ENCODE measurements at places on chromosomes 4 and X. TPM values are rescaled to one million over a fixed set of nuclear protein-coding genes. Genes with fewer than 3 reads are reported as not detected.

The PHKA2 gene
- total RNA-seq: 26.3 TPM

DNA sequence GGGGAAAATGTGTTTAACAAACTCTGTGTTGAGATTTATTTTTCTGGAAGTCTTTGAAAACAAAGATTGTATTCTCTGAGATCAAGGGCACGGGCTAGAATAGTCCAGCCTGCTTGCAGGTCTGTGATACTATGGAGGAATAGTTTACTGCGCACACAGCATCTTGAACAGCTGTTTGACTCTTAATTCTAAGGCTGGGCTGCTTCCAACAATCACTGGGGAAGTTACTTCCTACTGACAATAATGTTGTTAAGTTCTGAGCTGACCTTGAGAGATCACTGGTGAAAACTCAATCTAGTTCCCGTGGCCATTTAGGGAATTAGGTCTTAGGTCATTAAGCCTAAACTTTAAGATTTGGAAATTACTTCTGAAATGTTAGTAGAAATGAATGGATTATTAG is 416.1 kb upstream of the FTHL17 start:
- DNase-seq: no peak

GRCh38 chrX:2311501-2311900 is 189.3 kb downstream of the DHRSX start:
- DNase-seq: no peak

- no peak for DNase-seq
Measured at GRCh38 chr4:54333657-54334056, 104.6 kb downstream of the PDGFRA start.

- DNase-seq: peak; percentile 79
Measured at GRCh38 chr4:104494822-104495559, at the start of gene CXXC4. Gene CXXC4, minus strand, starts transcription at chr4:104494894. Its CDS starts 3,092 bp downstream, at chr4:104491802.

GRCh38 chr4:8002525-8003309 is 63.1 kb upstream of the AFAP1 start:
- DNase-seq: no peak
